Naive thymus-derived CD8-positive, alpha-beta T cell (primary cell): ENCODE measurements at places on chromosomes 6 and 20.

DNA sequence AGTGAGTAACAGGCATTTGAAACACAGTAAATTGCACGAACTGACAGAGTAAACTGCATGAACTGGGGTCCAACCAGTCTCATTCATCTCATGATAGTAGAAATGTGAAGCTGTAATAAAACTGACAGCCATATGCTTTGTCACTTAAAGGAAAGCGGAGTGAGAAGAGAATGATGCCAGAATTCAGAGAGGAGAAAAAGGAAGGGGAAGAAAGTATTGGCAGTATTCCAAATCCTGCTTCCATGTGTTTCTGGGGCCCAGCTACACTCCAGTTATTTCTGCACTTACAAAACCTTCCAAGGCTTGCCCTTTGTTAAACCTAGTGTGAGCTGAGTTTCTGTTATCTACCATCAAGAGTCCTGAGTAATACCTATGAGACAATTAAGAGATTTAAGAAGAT is 17.2 kb downstream of the SNX14 start:
- no peak for DNase-seq

GRCh38 chr6:12011276-12012037 is 655 bp upstream of the HIVEP1 start:
- DNase-seq: peak; percentile 95

GRCh38 chr20:37442547-37442946 is 78.5 kb upstream of the NNAT start:
- DNase-seq: no peak

GRCh38 chr6:19034986-19035385 is 647.8 kb downstream of the RNF144B start:
- no peak for DNase-seq

GRCh38 chr6:14079971-14080370 is 37.6 kb upstream of the CD83 start:
- DNase-seq: no peak

DNA sequence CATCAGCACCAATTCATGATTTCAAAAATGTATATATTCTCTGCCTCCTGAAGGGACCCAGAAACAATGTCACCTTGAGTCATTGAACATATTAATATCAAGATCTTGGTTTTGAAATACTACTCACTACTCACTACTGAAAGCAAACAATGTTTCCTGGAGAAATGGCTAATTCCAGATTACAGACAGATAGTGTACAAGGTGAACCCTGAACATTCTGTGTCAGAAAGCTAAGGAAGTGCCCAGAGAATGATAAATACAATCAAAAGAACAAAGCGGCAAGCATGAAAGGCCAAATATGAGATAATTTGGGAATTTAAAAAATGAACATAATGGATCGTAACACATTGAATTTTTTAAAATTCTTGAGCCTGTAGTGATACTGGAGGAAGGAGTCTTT is 101.5 kb upstream of the TENT5A start:
- DNase-seq: no peak

GRCh38 chr6:15962449-15962764 is 166.5 kb upstream of the MYLIP start:
- DNase-seq: no peak

DNA sequence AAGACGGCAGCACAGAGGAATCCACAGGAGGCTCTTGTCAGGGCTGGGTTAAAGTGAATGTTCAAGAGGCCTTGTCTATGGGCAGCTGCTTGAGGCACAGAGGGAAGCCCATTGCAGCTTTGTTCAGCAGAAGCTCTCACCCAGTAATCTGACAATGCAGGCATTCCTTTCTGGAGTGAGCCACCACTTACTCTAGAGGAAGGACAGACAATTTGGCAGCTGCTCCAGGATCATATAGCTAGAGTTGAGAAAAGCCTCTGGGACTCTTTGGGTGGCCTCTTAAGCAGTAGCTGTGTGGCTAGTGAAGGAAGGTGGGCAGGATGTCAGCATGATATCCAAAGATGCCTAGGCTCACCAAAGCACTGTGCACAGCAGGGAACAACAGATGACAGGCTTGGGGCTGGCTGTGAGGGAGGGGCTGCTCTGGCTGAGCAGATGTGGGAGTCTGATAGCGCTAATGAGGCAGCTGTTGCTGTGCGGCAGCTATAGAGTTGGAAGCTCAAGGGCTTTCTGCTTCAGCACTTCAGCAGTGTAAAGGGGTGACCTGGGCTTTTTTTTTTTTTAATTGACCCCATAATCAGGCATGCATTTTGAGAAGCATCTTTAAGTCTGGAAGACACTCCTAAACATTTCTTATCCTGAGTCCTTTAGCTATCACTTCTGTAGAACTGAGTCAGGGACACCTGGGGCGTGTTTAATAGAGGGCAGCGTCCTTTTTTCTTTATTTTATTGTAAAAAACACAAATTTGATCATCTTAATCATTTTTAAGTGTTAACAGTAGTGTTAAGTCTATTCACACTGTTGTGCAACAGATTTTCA is 27.2 kb downstream of the CMTR1 start:
- no peak for DNase-seq

DNA sequence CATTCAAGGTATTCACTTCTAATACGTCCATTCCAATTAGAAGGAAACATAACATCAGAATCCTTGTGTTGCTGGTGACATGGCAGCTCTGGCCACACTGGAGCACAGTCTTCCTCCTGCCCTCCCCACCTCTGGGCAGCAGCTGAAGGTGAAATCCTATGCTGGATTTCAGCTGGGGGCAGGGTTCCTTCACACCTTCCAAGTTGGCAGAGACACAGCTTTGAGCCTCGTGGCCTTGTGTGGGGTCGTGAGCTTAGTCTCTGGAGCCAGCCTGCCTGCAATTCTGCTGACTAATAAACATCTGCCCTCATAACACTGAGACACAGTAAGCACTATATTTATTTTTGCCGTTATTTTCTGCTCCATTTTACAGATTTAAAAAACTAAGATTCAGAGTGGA is 218.9 kb upstream of the RIN2 start:
- no peak for DNase-seq

DNA sequence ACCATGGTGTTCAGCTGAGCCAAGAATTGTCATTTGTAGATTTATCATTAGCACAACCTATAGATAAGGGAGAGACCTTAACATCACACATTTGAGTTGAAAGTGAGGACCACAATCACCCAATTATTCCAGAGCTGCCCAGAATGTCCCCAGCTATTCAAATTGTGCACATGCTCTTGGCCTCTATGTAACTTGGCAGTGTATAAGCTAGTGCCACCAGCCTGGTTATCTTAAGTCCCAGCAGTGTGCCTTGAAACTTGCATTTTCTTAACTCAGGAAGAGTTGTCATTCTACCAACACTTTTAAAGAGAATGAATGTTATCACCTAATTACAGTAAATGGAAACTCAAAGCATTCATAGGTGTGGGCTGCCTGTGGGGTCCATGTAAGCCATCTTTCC is 191.1 kb downstream of the COL9A1 start:
- DNase-seq: no peak

DNA sequence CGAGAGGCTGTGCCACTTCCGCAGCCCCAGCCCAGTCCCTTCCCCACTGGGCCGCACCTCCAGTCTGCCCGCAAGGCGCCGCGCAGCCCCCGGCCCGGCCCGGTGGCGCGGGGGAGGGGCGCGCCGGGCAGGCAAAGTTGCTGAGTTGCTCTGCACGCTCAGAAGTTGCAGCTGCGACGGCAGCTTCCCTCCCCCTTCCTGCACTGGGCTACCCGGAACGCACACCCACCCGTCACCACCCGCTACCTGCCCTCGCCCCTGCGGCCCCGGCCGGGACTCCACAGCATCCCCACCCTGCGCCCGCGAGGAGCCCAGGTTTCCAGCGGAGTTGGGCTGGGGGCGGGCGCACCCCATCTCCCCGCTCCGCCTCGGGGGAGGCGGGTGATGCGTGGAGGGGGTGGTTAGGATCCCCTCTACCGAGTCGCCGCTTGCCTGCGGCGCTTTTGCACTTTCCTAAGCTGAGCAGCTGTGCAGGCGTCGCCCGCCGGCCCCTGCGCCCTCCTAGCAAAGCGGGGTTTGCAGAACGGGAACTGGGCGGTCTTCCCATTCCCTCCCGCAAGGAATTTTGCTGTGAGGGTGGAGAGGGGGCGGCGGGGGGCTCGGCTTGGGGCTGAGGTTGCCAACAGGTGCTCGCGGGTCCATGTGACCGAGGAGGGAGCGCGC is 55.9 kb upstream of the RREB1 start:
- DNase-seq: peak; percentile 53

- no peak for DNase-seq
Observed at GRCh38 chr6:140812636-140813035, 1320.1 kb upstream of the GJE1 start.

DNA sequence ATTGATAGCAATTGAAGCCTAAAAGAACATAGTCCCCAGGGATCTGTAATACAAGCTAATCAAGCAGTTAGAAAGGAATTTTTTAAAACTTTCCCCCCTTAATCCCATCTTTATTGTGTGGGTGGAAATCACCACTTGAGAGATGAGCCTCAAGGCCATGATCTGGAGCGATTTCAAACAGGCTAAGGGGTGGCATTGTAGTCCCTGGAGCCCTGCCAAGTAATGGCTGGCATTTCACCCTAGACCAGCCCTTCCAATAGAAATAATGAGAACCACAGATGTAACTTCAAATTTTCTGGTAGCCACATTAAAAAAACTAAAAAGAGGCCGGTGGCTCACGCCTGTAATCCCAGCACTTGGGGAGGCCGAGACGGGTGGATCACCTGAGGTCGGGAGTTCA is 46.9 kb downstream of the PRDM1 start:
- no peak for DNase-seq

- DNase-seq: no peak
Observed at GRCh38 chr6:6975459-6976111, 132.2 kb upstream of the RREB1 start.

DNA sequence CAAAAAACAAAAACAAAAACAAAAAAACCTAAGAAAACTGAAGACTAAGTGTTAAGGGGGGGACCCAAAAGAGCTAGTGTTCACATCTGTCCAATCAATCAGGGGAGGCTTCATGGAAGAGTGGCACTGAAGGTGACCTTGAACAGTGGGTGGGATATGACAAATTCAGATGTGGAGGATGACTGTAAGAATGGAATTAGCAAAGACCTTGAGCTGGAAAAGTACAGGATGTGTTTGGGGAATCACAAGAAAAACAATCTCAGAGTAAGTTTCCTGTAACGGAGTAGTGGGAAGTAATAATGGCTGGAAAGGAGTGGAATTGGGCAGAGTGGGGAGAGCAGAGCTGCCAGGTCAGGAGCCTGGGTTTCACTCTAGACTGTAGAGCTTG is 2.9 kb upstream of the IER3 start:
- no peak for DNase-seq
